Ovary (tissue), 10 donors: ENCODE measurements at places on chromosomes 6 and 20. TPM values are rescaled to one million over a fixed set of nuclear protein-coding genes. Genes with fewer than 3 reads are reported as not detected.
A peak's percentile ranks its signal among the peaks of the same experiment; 100 is the strongest.

- no peak for DNase-seq
- H3K36me3 ChIP-seq: no peaks in the 10 kb centered on the region
- no peak overlapping the region for H3K4me3 ChIP-seq
- H3K27ac ChIP-seq: no peak overlapping the region
These were observed 29.9 kb upstream of the PKHD1 start for GRCh38 chr6:52117352-52117751.

- H3K27ac ChIP-seq: peak overlapping the region; percentile 79
- H3K4me3 ChIP-seq: no peak overlapping the region
- H3K27me3 ChIP-seq: no peaks in the 10 kb centered on the region
- peak; percentile 69 for DNase-seq
- H3K4me1 ChIP-seq: peaks cover 2% of the 10 kb centered on the region
- no peaks in the 10 kb centered on the region for H3K36me3 ChIP-seq
These were observed 268.2 kb downstream of the SYNE1 start for GRCh38 chr6:152368751-152369624.

The MOG gene
- 0.05 TPM for polyA plus RNA-seq

GRCh38 chr20:44615169-44615791 lies 32.9 kb downstream of the PKIG start:
- H3K27me3 ChIP-seq: no peaks in the 10 kb centered on the region
- H3K4me3 ChIP-seq: no peak overlapping the region
- no peaks in the 10 kb centered on the region for H3K36me3 ChIP-seq

The SOX12 gene
- polyA plus RNA-seq: 4.1 TPM

GRCh38 chr6:109455437-109456110 lies at the start of gene MICAL1:
Gene MICAL1 (minus strand): TSS chr6:109455772. CDS start chr6:109454196, 1,576 bp downstream.
- peaks cover 3% of the 10 kb centered on the region for H3K4me1 ChIP-seq
- peak; percentile 79 for DNase-seq
- H3K27ac ChIP-seq: no peak within 1 kb of the TSS
- peak within 1 kb of the TSS; percentile 81 for H3K4me3 ChIP-seq
- no peaks in the 10 kb centered on the region for H3K36me3 ChIP-seq

The TENT5A gene
- 14.6 TPM for polyA plus RNA-seq

GRCh38 chr6:93418408-93419303 lies 703 bp downstream of the EPHA7 start:
- H3K27me3 ChIP-seq: no peaks in the 10 kb centered on the region
- DNase-seq: peak; percentile 28
- H3K27ac ChIP-seq: no peak overlapping the region
- no peaks in the 10 kb centered on the region for H3K36me3 ChIP-seq
- peak overlapping the region; percentile 49 for H3K4me3 ChIP-seq

The RBM12 gene
- 20.4 TPM for polyA plus RNA-seq

GRCh38 chr20:15162079-15162647 lies 824.8 kb upstream of the FLRT3 start:
- peak overlapping the region; percentile 34 for H3K4me3 ChIP-seq
- no peaks in the 10 kb centered on the region for H3K4me1 ChIP-seq
- no peak overlapping the region for H3K27ac ChIP-seq
- no peaks in the 10 kb centered on the region for H3K27me3 ChIP-seq
- DNase-seq: no peak
- no peaks in the 10 kb centered on the region for H3K36me3 ChIP-seq

- H3K4me1 ChIP-seq: peaks cover 7% of the 10 kb centered on the region
- no peaks in the 10 kb centered on the region for H3K27me3 ChIP-seq
- H3K4me3 ChIP-seq: no peak overlapping the region
- no peak for DNase-seq
- no peaks in the 10 kb centered on the region for H3K36me3 ChIP-seq
These were observed 36.9 kb upstream of the TRAF3IP2 start for GRCh38 chr6:111642463-111643158.

DNA sequence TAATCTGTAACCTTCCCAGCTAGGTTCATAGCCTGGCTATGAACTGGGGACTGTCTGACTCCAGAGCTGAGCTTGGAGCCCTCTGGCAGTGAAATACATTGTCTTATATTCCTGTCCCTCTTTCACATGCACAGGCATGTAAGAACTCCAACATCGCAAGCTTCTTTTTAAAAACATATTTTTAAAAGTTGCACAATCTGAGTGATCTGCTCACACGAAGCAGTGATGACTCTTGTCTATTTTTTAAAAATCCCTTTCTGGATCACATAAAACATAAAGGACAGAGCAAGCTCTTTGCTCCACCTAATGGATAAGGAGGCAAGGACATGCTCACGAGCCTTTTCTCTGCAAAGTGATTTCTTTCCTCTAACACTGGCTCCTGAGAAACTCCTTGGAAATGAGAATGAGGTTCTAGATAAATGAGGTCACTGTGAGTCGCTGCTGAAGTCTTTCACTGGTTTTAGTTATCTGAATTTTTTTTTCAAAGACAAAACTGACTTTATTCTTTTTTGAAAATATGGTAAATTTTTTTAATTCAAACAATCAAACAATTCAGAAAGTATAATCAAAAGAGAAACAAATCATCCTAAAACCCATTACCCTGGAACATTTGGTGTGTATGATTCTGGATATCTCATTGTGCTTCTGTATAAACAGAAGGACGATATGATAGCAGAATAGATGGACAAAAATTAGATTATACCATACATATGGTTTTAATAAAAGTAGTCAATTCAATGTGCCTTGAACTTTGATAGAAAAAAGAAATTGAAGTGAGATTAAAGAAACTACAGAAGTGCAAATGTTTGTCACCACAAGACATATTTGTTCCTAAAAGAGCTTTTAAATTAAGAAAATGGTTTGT lies 30.8 kb downstream of the IL20RA start:
- no peaks in the 10 kb centered on the region for H3K36me3 ChIP-seq
- no peaks in the 10 kb centered on the region for H3K4me1 ChIP-seq
- H3K27me3 ChIP-seq: no peaks in the 10 kb centered on the region
- DNase-seq: peak; percentile 20

DNA sequence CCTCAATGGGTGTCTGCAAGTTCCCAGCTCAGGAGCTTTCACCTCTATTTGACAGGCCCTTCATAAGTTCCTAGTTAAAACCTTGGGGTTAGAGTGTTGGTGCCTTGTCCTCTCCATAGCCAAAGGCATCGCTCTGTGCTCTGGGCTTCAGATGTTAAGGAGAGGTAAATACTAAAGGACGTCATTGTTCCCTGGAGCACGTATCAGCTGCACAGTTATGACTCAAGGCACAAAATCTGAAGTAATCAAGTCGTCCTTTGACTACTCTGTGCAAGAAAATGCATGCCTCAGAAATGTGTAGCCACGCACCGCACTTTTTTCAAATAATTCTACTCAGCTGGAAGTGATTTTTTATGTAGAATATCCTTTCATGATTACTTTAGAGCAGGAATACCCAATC lies 240.8 kb upstream of the QKI start:
- no peaks in the 10 kb centered on the region for H3K4me1 ChIP-seq
- no peak overlapping the region for H3K4me3 ChIP-seq
- DNase-seq: no peak
- no peaks in the 10 kb centered on the region for H3K36me3 ChIP-seq
- H3K27me3 ChIP-seq: no peaks in the 10 kb centered on the region
- H3K27ac ChIP-seq: no peak overlapping the region

GRCh38 chr6:122653094-122653493 lies 42.9 kb downstream of the PKIB start:
- H3K4me1 ChIP-seq: no peaks in the 10 kb centered on the region
- no peaks in the 10 kb centered on the region for H3K36me3 ChIP-seq
- H3K27me3 ChIP-seq: no peaks in the 10 kb centered on the region
- no peak overlapping the region for H3K27ac ChIP-seq

GRCh38 chr6:130204322-130204721 lies 18.4 kb downstream of the SAMD3 start:
- H3K4me1 ChIP-seq: no peaks in the 10 kb centered on the region
- H3K27me3 ChIP-seq: no peaks in the 10 kb centered on the region
- no peak overlapping the region for H3K4me3 ChIP-seq
- DNase-seq: no peak

DNA sequence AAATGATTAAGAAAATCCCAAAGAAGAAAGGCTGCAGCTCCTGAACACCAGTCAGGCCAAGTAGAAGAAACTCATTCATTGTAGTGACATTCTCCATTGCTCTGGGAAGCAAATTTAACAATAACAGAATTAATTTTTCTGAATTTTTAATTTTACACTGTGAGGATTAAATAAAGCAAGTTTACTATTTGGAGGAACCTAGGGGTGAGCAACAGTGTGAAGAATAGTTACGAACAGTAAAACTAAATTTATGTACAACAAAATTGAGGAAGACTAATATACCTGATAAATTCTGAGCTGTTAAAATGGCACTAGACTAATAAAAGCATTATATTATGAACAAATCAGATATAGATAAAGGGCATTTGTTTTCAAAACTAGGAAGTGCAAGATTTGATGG lies at the start of gene OR12D3:
Gene OR12D3 (minus strand): TSS at position 101 of the 400 bp plus-strand sequence. CDS start 4 bp downstream, at position 97.
- no peak for DNase-seq
- H3K4me3 ChIP-seq: no peak within 1 kb of the TSS
- no peak within 1 kb of the TSS for H3K27ac ChIP-seq
- no peaks in the 10 kb centered on the region for H3K36me3 ChIP-seq
- H3K27me3 ChIP-seq: no peaks in the 10 kb centered on the region

- H3K27me3 ChIP-seq: no peaks in the 10 kb centered on the region
- H3K27ac ChIP-seq: no peak overlapping the region
- H3K36me3 ChIP-seq: no peaks in the 10 kb centered on the region
- no peak overlapping the region for H3K4me3 ChIP-seq
- DNase-seq: no peak
These were observed 444.4 kb downstream of the UTRN start for GRCh38 chr6:144729502-144729901.
